ENCODE measurements at places on chromosomes 2 and 18. TPM values are rescaled to one million over a fixed set of nuclear protein-coding genes. Genes with fewer than 3 reads are reported as not detected.

Gene TBR1
- not detected for total RNA-seq

Gene GULP1
- 62.7 TPM for total RNA-seq

Gene PNO1
- total RNA-seq, result 14.3 TPM

Gene SNED1
- not detected for total RNA-seq

Gene ZNF521
- total RNA-seq, result 0.72 TPM

Gene MFSD2B
- total RNA-seq, result not detected

Gene LYG1
- not detected for total RNA-seq

Gene CTDSP1
- total RNA-seq, result 40.3 TPM

Gene SLC14A1
- total RNA-seq, result not detected

Gene CTNNA2
- total RNA-seq, result not detected

Gene UGT1A6
- total RNA-seq, result 23.2 TPM

Gene RBM44
- total RNA-seq, result 0.24 TPM

Gene LYPD1
- total RNA-seq, result not detected
